ENCODE measurements at places on chromosomes 1 and 21.

DNA sequence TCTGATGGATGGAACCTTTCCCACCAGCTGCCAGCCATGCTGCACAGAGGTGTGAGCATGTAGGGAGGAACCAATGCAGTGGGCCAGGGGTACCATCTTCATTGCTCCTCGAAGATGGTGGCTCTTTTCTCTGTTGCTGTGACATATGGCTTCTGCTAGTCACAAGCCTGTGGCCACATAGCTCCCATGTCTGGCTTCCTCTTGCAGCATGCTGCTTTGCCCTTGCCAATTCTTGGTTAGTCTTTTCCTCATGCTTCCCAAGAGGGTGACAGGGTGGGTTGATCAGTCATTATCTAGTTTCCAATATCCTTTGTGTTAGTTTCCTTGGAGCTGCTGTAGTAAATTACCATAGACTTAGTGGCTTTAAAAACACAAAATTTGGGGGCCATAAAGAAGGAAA lies 123.4 kb downstream of the ETS2 start:
- DNase-seq, result no peak

- DNase-seq, result no peak
These were observed 102.6 kb downstream of the PTGS2 start for GRCh38 chr1:186577633-186578032.

DNA sequence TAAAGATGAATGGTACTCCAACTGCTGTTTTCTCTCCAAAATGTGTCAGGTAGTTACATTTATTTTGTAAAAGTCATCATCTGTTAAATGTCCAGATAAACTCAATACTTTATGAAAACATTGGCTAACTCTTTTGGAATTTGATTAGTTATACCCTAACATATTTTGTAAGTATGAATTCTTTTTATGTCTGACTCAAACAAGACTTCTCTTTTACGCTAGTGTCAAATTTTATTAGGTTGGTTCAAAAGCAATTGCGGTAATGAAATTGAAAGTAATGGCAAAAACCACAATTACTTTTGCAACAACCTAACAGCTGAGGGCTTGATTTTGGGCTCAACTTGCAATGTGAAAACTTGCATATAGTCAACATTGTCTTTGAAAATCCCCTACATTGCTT lies 41.0 kb upstream of the USP25 start:
- no peak for DNase-seq

DNA sequence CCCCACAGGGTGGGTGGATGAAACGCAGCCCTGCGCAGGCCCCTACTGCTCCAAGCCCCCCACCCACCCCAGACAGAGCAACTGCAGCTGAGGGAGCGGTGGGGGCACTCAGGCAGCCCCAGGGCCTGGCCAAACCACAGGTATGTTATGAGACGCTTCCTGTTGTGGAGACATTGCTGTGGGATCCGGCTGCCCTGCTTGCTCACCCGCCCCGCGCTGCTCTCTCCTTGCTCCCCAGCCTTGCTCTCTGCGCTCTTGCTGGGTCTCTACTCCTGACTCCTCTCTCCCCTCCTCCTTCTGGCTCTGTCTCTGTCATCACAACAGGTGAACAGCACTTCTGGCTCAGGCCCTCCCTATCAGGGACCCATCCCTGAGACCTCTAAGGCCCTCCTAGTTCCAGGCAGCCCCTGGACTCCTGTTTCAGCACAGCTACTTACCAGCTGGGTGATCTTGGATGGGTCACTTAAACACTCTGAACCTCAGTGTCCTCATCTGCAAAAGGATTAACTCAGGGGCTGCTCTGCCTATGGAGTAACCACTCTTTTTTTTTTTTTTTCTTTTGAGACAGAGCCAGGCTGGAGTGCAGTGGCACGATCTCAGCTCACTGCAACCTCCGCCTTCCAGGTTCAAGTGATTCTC lies 15.9 kb downstream of the COL8A2 start:
- no peak for DNase-seq

GRCh38 chr21:14382486-14382834 lies 486 bp downstream of the HSPA13 start:
- no peak for DNase-seq

DNA sequence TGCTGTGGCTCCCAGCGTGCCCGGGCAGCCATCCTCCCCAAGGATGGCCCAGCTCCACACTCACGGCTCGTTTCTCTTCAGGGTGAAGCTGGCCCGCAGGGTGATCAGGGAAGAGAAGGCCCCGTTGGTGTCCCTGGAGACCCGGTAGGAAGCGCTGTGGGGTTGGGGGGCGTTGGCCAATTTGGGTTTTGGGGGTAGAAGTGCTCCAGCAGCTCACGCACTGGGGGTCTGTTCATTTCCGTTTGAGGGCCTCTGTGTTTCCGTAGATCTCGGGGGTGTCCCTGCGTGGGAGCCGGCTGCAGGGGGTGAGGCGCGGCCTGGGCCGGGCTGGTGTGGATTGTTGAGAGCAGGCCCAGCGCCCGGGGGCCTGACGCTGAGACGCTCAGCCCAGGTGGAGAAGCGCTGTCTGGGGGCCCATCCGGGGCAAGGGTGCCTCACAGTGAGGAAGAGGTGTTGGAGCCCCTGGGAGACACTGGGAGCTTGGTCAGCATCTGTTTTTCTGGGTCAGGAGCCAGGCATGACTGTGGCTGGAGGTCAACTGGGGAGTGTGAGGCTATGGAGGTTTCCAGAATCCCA lies 12.6 kb downstream of the COL6A1 start:
- DNase-seq, result no peak

GRCh38 chr1:232627171-232627570 lies 2.8 kb downstream of the SIPA1L2 start:
- no peak for DNase-seq

- DNase-seq, result peak; percentile 40
These were observed 16.6 kb upstream of the RNF19B start for GRCh38 chr1:32981003-32981901.

DNA sequence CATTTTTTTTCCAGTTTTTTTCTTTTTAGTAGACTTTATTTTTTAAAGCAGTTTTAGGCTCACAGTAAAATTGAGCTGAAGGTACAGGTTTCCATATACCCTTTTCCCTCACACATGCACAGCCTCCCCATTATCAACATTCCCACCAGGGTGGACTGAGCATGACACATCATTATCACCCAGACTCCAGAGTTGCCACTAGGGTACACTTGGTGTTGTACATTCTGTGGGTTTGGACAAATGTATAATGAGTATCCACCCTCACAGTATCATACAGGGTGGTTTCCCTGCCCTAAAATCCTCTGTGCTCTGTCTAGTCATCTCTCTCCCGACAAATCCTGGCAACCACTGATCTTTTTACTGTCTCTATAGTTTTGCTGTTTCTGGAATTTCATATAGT lies 3.0 kb upstream of the AIM2 start:
- DNase-seq, result no peak

DNA sequence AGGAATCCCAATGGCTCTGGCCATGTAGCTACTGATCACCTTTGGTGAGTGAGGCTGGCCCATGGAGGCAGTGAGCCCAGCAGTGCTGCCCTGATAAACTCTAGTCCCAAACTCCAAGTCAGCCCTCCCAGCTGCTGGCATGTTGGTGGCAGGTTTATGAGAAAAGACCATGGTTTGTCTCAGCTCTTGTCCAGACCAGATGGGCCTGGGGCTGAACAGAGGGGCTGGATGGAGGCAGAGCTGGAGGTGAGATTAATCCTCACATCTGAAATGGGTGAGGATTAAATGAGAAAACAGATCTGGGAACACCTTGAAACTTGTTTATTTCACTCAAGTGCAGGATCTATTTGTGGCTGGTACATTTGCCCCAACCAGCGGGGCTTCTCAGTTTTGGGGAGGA lies 3.2 kb downstream of the TMEM269 start:
- no peak for DNase-seq

GRCh38 chr1:51421964-51422363 lies 91.6 kb upstream of the TTC39A start:
- DNase-seq, result peak; percentile 18

DNA sequence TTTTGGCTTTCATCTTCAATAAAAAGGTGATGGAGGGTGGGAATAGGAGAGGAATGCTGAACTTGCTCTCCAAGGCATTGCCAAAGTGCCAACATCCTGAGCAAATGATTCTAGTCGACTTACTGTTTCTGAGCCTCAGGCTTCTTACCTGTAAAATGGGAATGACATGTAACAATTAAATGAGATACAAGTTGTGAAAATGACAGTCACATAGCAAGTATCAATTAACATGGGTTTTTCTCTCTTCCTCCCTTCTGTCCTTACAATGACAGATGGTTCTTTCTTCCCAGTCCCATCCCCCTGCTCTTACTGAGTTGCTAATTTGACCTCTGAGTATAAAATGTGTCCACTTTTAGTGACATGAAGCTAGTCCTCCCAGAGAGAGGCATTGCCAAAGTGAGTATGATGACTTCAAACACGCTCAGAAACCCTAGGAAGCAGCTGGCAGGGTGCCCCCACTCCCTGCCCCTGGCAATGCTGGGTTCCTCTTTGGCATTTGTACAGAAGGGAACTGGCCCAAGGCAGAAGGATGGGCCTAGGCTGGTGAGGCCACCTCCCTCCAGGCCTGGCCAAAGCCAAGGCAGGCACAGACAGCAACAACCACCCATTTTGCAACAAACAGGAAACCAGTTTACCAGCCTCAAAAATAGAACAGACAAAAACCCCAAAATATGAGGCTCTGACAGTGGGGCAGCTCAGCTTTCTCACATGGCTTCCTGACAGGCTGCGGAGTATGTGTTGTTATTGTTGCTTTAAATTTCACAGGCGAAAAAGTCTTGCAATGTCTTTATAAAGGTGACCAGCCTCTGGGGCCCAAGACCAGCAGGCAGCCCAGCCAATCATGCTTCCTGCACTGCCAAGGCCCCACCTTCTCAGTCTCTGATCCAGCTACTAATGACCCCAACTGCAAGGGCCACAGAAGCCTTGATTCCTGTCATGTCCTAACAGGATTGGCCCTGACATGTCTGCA lies 115.9 kb downstream of the HIVEP3 start:
- DNase-seq, result no peak

- no peak for DNase-seq
These were observed 88.3 kb downstream of the AK5 start for GRCh38 chr1:77370161-77370560.

DNA sequence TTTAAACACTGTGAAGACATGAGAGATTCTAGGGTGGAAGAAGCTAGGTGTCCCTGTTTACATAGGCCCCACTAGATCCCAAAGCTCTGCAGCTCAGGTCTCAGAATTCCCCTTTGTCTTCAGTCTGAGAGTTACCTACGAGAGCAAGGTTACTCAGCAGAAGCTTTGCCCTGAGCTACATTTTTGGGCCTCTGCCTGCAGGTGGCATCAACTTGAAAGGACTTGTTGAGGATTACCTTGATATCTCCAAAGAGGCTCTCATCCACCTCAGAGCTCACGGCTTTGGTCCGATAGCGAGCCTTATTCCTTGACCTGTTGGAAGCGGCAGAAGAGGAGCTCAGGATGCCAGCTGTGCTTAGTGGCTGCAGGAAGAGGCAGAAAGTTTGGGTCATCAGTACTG lies 7.0 kb downstream of the CFAP45 start:
- no peak for DNase-seq

DNA sequence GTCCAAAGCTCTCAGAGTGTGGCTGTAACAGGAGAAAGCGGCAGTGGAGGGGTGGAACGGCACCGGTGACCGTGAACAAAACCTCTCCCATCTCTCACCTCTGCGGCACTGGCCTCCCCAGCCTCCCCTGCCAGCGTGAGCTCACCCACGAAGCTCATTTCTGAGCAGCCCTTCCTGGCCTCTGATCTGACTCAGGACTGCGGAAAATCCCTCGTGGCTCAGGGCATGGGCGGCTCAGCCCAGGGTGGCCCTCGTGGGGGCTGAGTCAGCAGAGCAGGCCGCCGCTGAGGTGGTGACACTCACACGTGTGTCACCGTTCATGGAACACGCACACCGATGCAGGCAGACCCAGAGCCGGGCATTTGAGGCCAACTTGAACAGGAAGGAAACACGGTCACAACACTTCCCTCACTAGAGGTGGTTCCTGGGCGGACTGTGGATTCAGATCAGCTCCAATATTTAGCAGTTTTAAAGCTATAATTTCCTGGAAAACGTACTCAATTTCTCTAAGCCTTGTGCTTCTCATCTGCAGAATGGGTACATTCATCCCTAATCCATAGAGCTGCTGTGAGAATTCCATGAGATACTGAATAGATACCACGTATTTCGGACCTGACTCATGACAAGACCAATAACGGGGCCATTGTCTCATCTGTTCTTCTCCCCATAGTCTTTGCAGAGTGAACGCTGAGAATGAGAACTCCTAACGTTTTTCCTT lies 115.0 kb upstream of the TMPRSS2 start:
- DNase-seq, result no peak

- no peak for DNase-seq
These were observed 180.4 kb downstream of the FOXD2 start for GRCh38 chr1:47618222-47618720.

DNA sequence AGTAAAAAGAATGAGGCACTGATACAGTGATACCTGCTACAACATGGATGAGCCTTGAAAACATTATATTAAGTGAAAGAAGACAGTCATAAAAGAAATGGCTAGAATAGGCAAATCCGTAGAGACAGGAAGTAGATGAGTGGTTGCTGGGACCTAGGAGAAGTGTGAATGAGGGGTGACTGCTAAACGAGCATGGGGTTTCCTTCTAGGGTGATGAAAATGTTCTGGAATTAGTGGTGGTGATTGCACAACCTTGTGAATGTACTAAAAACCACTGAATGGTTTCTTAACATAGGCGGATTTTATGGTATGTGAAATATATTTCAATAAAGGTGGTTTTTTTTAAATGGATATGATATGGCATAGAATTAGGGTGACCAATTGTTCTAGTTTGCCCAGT lies 12.6 kb upstream of the SERINC2 start:
- DNase-seq, result no peak

- no peak for DNase-seq
These were observed 15.1 kb upstream of the TENT5B start for GRCh38 chr1:27027575-27028250.

DNA sequence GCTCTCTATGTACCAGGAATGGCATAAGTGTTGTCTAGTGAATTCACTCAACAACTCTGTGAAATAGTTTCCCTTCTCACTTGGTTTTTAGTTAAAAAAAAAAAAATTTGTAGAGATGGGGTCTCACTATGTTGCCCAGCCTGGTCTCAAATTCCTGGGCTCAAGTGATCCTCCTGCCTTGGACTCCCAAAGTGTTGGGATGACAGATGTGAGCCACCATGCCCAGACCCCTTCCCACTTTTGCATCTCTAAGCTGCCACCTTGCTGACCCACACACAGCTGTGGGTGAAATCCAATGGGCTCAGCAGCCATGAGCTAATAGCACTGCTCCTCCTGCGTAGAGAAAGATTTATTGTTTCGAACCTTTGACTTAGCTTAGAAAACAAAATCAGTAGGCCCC lies 33.5 kb downstream of the NEK2 start:
- no peak for DNase-seq

DNA sequence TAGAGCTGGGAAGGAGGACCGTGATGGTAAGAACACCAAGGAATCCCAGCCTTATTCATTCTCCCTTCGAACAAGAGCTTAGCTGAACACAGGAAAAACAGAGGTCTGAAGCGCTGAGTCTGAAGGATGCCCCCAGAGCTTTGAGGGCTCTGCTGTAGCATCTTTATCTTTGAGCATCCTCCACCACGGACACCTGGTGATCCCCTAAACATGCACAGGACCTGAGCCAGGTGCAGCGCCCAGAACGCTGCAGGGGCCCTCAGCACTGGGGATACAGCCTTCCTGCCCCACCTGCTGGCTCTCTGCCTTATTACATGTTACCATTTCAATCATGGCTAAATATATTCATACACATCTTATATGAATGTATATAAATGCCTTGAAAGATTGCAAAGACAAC lies 7.7 kb upstream of the GPATCH4 start:
- no peak for DNase-seq

- no peak for DNase-seq
These were observed 422.7 kb downstream of the KIF26B start for GRCh38 chr1:245577191-245578157.

- DNase-seq, result no peak
These were observed 87.8 kb downstream of the GLUL start for GRCh38 chr1:182303778-182304177.

- no peak for DNase-seq
These were observed 1409.4 kb downstream of the MRPL39 start for GRCh38 chr21:24197923-24198322.

Measured in left renal cortex interstitium (tissue), 4 donors.